H1 (cell line): ENCODE measurements at places on chromosomes 2 and 18.
A peak's percentile ranks its signal among the peaks of the same experiment; 100 is the strongest.

DNA sequence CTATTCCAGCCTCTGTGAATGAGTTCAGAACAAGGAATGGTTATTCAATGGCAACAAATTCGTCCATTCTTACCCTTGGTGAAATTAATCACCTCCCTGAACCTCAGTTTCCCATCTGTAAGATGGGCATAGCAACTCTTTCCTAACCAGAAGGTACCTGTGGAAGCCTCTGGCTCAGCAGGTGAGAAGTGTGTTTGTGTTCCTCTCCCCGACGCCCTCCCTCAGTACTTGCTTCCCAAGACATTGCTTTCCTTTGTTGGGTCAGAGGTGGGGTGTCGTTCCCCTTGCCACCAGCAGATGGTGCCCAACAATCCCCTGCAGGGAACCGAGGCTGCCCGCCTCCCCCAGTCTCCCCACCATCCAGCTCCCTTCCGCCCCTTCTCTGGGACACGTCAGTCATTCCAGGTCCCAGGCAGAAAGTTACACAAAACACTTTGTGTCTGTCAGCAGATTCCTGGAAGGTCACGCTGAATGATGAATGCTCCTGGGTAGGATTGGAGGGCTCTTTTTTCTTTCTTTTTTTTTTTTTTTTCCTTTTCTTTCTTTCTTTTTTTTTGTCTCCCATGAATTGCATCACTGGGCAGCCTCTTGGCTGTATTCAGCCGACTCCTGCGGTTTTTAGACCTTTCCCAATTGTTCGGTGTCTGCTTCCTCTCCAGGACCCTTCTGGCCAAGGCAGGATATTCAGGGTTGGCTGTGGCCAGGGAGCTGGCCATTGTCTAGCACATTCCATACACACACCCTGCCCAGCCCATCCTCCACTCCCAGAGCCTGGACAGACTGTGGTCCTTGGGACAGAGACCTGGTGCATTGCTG is 117.3 kb downstream of the LPIN1 start:
- DNase-seq = peak; percentile 78

- DNase-seq = no peak
These were observed 49.6 kb upstream of the ITSN2 start for GRCh38 chr2:24409700-24410556.

DNA sequence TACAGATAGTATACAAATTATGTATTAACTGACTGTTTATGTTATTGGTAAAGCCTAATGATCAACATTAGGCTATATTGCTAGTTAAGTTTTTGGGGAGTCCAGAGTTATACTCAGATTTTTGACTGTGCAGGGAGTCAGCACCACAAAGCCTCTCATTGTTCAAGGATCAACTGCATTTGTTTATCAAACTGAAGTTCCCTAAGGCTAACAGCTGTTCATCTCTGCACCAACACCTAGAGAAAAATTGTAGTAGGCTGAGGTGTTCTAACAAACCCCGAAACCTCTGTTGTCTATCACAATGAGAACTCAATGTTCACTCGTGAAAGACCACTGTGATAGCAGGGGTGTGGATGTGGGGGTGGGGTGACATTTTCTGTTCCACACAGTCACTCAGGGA is 97.7 kb downstream of the HNMT start:
- no peak for DNase-seq

DNA sequence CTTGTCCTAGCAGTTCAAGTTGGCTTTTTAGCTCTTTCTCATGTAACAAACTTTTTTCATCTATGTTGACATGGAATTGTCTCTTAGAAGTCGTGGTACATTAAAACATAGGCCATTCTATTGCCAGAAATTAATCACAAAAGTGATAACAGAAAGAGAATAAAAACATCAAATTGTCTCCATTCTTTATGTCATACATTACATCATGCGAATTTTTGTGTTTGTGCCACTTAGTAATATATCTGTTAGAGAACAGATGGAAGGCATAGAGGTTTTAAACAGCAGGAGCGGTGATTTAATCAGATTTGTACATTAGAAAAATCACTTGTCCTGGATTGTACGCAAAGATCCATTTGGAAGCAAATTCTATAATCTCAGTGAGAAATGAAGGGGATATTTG is 136.5 kb upstream of the CDH20 start:
- DNase-seq = no peak

DNA sequence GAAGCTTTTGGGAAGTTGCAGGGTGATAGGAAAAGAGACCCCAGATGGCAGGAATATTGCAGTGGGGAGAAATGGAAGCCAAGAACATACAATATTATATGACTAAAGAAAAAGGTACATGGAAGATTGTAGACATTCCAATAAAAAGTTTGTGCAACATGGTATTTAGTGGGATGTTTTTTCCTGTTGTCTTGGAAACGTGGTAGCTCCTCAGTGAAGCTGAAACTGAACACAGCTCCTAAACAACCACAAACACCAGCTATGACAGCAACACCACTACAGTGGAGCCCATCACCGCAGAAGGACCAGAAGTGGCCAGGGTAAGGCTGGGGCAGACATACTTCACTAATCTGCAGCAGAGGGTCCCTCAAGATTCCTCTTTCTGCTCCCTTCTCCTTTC is 246.8 kb downstream of the CDH20 start:
- DNase-seq = no peak

GRCh38 chr18:38330573-38330972 is 765.0 kb upstream of the CELF4 start:
- DNase-seq = no peak
